EH (cell line): ENCODE measurements at places on chromosomes 2 and 18.

GRCh38 chr18:28113271-28114029 lies 63.5 kb downstream of the CDH2 start:
- peak; percentile 24 for DNase-seq

DNA sequence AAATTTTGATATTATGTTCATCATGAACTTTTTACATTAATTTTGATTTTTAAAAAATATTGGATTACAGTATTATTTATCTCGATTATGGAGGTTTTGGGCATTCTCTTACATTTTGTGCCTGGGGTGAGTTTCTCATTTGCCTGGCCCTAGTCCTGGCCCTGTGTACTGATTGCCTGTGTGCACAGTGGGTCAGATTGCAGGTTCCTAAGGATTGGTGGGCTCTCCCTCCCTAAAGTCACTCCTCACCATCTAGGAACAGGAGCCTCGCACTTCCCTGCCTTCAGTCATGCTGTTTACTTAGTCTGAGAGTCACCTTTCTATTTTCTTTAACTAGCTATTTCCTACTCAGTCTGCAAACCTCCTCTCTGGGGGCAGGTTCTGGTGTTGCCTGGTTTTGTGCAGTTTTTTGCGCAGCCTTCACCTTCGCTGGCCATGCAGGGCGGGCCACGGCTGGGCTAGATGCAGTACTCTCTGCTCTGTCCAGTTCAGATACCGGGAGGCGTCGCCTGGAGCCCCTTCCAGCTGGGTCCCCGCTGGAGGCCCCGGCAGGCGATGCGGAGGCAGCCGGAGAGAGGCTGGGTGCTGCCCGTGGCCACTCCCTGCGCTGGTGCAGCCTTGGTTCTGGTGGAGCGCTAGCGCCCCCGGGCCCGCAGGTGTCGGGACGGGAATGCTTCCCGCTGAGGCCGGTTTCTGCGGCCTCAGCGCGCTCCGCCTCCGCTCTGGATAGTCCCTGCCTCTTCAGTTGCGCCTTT lies 23.3 kb upstream of the MC5R start:
- peak; percentile 25 for DNase-seq

DNA sequence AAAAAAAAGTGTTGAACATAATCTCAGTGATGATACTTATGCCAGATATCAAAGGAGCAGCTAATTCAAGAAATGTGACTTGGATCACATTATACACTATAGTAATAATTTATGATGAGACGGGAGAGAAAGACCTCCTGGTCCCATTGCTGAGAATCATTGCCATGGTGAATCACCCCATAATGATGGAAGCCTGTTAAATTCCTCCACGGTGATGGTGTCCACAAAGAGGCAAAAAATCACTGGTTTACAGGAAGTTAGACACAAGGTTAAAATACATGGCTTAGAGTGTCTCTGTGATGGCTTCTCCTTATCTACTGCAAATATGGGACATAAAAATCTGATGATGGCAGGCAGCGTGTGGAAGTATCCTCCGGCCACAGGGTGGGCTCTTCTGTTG lies 210.0 kb downstream of the CDH2 start:
- DNase-seq, result peak; percentile 59

DNA sequence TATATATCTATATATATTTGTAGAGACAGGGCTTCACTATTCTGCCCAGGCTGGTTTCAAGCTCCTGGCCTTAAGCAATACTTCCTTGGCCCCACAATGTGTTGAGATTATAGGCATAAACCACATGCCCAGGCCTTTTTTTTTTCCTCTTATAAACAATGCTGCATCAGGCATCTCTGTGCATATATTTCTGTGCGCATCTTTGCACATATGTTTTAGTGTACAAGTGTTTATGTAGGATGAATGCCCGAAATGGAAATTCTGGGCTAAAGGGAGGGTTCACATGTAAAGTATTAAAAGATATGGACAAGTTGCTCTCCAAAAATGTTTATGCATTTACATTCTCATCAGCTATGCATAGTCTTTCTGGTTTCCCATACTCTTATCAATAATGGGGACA lies 183.2 kb upstream of the SPRED2 start:
- DNase-seq, result no peak

DNA sequence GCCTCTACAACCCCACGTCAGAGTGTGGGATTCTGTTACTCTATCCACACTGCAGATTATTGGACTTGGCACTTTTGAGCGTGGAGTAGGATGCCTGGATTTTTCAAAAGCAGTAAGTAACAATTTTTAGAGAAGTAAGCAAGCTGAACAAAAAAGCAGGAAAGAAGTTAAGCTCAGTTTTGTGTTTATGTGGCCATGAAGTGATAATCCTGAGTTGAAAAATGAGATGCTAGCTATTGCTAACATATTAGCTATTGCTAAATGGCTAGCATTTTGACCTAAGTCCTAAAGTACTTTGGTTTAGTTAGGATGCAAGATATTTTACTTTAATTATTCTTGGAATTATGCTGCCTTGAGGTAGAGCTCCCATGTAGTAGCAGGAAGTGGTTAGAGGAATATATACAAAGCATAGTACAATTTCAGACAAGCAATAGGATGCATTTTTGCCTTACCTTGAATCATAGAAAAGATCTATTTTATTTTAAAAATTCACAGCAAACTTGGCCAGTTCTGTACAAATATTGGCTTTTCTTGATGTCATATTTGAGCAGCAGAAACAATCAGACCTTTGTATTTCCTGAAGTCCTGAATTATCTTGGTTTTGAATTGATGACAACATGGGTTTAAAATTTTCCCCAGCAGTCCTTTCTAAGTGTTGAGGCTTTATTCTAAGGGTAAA lies 74.6 kb downstream of the COX7A2L start:
- no peak for DNase-seq
